Stimulated activated CD4-positive, alpha-beta T cell treated with anti-CD3 and anti-CD28 coated beads, Interleukin-15, amount 100 ng/mL, for 1 hour (primary cell): ENCODE measurements at places on chromosomes 12 and 14.

GRCh38 chr12:26158078-26158764, 33.4 kb upstream of the BHLHE41 start:
- DNase-seq = no peak

- no peak for DNase-seq
Measured at GRCh38 chr12:77648716-77649115, 182.0 kb upstream of the NAV3 start.

DNA sequence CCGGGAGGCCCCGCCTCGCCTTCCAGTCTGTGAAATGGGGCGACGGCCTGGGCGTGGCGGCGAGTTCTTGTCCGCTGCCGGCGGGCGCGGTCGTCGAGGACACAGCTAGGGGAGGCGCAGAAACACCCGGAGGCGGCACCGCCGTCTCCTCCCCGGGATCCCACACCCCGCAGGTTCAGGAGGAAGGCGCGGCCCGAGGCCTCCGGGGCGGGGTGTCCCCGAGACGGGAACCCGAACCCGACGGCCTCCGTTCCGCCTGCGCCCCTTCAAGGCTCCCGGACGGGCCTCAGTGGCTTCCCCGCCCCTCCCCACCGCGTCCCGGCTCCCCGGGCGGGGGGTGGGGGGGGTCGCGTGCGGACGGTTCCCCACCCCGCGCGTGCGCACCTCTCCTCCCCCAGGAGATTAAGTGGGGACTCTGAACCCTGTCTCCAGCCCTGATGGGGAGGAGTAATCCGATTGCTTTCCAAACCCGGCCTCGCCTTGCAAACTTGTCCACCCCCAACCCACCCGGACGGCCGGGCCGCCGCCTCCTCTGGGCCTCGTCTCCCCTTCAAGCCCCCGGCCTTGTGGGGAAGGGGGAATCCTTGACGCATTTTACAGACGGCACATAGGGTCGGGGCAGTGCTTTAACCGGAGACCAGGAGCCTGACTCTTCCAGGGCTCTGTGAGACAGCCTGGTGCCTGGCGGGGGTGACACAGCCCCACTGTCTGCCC, 35.3 kb upstream of the ANKRD9 start:
- DNase-seq = no peak

DNA sequence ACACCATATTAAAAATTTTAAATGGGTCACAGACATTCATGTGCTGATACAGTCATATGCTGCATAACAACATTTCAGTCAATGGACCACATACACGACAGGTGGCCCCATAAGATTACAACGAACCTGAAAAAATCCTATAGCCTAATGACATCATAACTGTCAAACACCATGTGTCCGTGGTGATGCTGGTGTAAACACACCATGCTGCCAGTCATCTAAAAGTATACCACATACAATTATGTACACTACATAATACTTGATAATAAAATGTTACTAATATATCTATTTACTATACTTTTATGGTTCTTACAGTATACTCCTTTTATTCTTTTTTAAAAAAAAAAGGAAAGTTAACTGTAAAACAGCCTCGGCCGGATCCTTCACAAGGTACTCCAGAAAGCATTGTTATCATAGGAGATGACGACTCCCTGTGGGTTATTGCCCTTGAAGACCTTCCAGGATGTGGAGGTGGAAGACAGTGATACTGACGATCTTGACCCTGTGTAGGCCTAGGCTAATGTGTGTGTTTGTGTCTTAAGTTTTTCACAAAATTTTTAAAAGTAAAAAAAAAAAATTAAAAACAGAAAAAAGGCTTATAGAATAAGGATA, 5.0 kb upstream of the TDG start:
- no peak for DNase-seq

DNA sequence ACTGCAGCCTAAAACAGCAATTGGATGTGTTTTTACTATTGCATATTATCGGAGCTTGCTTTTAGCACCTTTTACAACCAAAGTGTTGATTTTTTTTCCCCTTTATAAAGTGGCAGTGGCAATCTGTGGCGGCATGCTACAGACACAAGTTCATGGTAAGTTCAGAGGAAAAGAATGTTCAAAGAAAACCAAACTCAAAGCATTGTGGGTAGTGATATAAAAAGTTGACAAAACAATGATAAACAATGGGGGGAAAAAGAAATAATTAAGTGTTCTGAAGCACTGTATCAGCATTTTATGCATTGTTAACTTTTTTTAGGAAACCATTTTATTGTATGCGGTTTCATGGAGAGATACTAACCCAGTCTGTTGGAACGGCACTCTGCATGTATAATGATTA, 492.0 kb upstream of the SOX5 start:
- no peak for DNase-seq

DNA sequence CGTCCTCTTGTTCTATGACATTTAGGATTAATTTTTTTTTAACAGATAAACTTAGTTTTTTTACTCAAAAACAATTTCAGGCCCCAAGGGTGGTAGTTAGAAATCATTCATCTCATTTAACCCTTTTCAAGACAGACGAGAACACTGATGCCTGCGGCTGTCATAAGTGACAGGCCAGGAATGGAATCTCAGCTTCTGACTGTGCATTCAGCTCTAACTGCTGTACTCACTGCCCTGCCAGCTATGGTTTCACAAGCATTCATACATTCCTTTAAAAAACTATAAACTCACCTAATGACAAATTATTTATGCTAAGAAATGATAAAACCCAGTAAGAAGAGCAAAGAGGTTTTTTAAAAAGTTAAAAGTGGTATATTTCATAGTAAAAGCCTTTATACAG, 8.8 kb downstream of the DENND5B start:
- DNase-seq = no peak

DNA sequence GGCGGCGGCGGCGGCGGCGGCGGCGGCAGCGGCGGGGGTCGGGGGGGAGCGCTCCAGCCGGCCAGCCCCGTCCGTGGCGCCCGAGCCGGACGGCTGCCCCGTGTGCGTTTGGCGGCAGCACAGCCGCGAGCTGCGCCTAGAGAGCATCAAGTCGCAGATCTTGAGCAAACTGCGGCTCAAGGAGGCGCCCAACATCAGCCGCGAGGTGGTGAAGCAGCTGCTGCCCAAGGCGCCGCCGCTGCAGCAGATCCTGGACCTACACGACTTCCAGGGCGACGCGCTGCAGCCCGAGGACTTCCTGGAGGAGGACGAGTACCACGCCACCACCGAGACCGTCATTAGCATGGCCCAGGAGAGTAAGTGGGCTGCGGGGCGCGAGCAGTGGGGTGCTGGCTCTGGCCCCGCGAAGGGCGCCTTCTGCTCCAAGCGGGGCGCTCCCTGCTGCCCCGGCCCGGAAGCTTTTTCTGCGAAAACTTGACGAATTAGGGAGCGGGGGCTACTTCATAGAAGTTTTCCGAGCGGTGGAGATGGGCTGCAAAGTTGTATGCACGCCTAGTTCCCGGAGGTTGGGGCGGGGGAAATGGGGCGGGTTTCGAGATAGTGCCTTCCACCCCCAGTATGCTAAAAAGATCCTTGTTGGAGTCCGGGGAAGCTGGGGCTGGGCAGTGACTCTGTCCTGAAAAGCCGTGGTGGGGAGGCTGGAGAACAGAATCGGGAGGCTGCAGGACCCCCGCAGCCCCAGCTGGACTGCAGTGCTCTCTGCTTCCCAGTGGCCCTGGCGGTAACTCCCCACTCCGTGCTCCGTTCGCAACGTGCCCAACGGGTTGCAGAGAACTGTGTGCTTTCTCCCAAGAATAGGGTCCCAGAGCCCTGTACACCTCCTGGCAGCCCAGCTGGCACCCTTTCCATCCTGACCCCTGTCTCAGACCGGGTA, 751 bp downstream of the GDF11 start:
- DNase-seq = no peak
